A549 treated with GW870086 at 1 μM for 4 hours (cell line): ENCODE measurements at places on chromosomes 1 and 21. TPM values are rescaled to one million over a fixed set of nuclear protein-coding genes. Genes with fewer than 3 reads are reported as not detected.

Gene ANKRD65
- total RNA-seq, result 0.06 TPM in 1 of 5 replicates, not detected in the others

Gene XCL1
- total RNA-seq, result not detected in 5 replicates

Gene ZFP69B
- total RNA-seq, result 1.2 to 1.9 TPM (median 1.7 TPM) in 5 replicates

Gene C4BPA
- 0.46 to 0.77 TPM (median 0.54 TPM) in 5 replicates for total RNA-seq

Gene BRDT
- total RNA-seq, result not detected in 5 replicates

Gene AJAP1
- total RNA-seq, result not detected in 5 replicates

Gene OR2AK2
- total RNA-seq, result not detected in 5 replicates

Gene FCRLB
- total RNA-seq, result 1.4 to 1.8 TPM (median 1.6 TPM) in 5 replicates

Gene VCAM1
- not detected in 5 replicates for total RNA-seq

Gene PLEKHN1
- 4.0 to 5.8 TPM (median 4.9 TPM) in 5 replicates for total RNA-seq

Gene TMIGD3
- total RNA-seq, result not detected in 5 replicates

Gene HAO2
- not detected in 5 replicates for total RNA-seq

Gene MYBPH
- 0.07 TPM in 1 of 5 replicates, not detected in the others for total RNA-seq

Gene CSF3R
- not detected in 5 replicates for total RNA-seq

Gene SLC45A1
- total RNA-seq, result 5.2 to 7.2 TPM (median 7.0 TPM) in 5 replicates

Gene ADAMTSL4
- total RNA-seq, result 3.1 to 7.2 TPM (median 5.2 TPM) in 5 replicates

Gene SPRR3
- total RNA-seq, result not detected in 5 replicates

Gene TRIM17
- not detected in 5 replicates for total RNA-seq

Gene WNT2B
- 0.10 to 0.39 TPM (median 0.17 TPM) in 5 replicates for total RNA-seq

Gene CRYBG2
- total RNA-seq, result 1.4 to 2.1 TPM (median 1.6 TPM) in 5 replicates

Gene FCRL6
- total RNA-seq, result not detected in 5 replicates

Gene MANEAL
- total RNA-seq, result 21.3 to 25.5 TPM (median 24.6 TPM) in 5 replicates

Gene CRP
- total RNA-seq, result not detected in 5 replicates

Gene C1orf216
- total RNA-seq, result 12.3 to 15.0 TPM (median 14.3 TPM) in 5 replicates
